ENCODE measurements at places on chromosomes 1 and 21.

DNA sequence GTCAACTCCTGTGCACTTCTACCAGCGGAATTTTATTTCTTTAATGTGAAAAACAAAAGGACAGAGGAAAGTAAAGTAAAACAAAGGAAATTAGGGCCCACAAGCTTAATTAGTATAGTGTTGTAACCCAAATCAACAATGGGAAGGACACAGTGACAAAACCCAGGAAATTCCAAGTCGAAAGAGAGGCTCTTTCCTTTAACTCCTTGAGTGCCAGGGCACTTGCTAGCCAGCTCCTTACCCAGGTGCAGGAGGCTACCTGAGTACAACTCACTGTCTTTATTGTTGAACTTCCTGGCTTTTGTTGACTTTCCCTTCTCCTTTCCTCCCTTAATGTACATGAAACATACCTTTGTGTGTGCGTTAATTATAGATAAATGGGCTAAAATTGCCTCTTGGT, 55.0 kb downstream of the PEX14 start:
- no peak for DNase-seq

DNA sequence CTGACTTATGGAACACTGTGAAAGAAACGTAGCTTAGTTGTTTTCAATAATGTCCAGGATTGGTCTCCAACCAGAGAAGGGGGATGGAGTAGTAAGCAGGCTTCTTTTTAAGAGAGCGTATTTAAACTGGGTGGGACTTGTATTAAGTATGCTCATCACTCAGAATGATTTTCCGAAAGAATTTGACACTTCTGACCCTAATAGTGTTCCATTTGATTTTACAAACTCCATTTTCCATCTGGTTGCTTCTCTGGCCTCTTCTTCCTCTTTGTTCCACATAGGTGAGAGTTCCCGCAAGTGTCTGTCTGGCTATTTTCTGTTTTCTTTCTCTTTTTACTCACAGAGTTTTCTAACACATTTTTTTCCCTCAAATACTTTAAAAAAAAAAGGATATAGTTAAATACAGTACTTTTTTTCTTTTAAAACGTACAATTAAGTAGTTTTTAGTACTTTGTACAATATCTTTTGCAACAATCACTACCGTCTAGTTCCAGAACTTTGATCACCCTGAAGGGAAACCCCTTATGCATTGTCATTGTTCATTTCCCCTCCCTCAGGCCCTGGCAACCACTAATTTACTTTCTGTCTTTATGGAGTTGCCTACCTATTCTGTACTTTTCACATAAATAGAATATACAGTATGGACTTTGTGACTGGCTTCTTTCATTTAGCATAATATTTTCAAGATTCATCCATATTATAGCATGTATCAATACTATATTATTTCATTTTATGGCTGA, 67.0 kb downstream of the RASAL2 start:
- no peak for DNase-seq

- DNase-seq, result peak; percentile 64
Observed at GRCh38 chr1:21568809-21569385, 59.7 kb downstream of the ALPL start.

- DNase-seq, result no peak
Observed at GRCh38 chr1:163427279-163427678, 105.5 kb downstream of the NUF2 start.

DNA sequence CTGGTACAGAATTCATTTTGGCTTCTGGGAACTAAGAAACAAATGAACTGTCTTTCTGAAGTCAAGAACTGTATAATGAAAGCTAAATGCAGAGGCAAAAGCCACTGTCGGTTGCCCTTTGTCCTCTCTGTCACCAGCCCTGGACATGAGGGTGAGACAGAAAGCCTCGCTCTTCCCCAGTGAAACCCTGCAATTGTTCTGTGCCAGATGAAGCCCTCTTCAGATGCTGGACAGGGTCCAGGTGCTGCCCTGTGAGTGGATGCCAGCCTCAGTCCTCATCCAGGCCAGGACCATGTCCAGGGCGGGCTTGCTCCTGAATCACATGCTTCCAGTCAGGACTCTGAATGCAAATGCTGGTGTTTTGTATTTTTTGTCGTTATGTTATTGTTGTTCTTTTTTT, 138.7 kb downstream of the RUNX1 start:
- DNase-seq, result no peak

DNA sequence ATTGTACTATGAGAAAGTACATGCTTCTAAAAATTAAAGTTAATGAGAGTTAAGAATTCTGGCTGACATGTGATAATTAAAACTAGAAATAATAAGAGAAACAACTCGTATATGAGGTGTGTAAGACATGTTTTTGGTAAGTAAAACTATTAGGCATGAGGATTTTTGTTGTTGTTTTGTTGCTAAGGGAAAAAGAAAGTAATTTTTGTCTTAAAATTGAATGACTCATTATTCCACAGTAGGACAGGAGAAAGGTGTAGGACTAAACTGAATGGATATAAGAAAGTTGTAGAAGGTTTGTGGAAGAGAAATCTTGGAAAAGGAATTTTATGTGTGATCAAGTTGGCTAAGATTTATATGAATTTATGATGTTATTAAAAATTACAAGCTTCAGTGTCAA, 54.8 kb downstream of the TBX19 start:
- DNase-seq, result no peak

- DNase-seq, result no peak
Observed at GRCh38 chr1:110673805-110674336, 869 bp downstream of the KCNA3 start.

- DNase-seq, result no peak
Observed at GRCh38 chr1:84961316-84961715, 35.6 kb downstream of the MCOLN2 start.

- peak; percentile 33 for DNase-seq
Observed at GRCh38 chr1:183025782-183026774, 2.9 kb downstream of the LAMC1 start.

GRCh38 chr1:119291611-119292206, 76.9 kb upstream of the HAO2 start:
- peak; percentile 73 for DNase-seq

DNA sequence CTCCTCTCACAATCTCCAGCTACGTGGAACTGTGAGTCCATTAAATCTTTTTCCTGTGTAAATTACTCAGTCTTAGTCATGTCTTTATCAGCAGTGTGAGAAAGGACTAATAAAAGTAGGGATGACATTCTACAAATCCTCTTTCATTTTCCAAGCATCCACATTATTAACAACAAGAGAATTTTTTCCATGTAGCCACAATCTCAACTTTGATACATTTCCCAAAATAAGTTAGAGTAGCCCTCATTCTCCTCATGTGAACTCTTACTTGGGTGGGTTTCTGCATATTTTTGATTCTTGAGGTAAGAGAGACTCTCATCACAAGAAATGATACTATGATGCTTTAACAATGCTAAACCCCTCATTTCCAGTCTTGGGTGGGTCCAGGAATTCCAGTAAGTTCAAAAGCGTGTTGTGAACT, 52.8 kb downstream of the TNFSF18 start:
- DNase-seq, result peak; percentile 75

- no peak for DNase-seq
Observed at GRCh38 chr21:34091032-34091431, 17.7 kb downstream of the MRPS6 start.

DNA sequence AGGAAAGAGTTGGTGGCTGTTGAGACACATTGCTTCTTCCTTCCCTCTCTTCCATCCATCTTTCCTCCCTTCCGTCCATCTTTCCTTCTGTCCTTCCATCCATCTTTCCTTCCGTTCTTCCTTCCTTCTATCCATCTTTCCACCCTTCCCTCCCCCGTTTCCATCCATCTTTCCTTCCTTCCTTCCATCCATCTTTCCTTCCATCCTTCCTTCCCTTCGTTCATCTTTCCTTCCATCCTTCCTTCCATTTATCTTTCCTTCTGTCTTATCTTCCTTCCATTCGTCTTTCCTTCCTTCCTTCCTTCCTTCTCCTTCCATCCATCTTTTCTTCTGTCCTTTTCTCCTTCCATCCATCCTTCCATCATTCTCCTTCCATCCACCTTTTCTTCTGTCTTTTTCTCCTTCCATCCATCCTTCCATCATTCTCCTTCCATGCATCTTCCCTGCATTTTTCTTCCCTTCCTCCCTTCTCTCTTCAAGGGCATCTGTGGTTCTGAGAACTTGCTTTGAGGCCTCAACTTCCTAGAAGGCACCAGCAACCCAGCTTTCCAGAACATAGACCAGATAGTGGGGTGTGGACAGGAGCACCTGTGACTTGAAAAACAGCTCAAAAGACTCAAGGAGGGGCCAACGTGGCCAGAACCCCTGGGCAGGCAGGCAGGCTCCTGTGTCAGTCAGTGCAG, 48.9 kb upstream of the SELENON start:
- no peak for DNase-seq

- DNase-seq, result peak; percentile 93
Observed at GRCh38 chr1:64920941-64921589, 45.3 kb downstream of the JAK1 start.

- no peak for DNase-seq
Observed at GRCh38 chr1:206690516-206690915, 5.8 kb downstream of the MAPKAPK2 start.

GRCh38 chr1:165871311-165872067, 44.1 kb downstream of the UCK2 start:
- DNase-seq, result peak; percentile 60

- DNase-seq, result no peak
Observed at GRCh38 chr21:42794551-42794950, 84.8 kb downstream of the WDR4 start.

GRCh38 chr1:12473596-12474362, 144.2 kb downstream of the DHRS3 start:
- no peak for DNase-seq

DNA sequence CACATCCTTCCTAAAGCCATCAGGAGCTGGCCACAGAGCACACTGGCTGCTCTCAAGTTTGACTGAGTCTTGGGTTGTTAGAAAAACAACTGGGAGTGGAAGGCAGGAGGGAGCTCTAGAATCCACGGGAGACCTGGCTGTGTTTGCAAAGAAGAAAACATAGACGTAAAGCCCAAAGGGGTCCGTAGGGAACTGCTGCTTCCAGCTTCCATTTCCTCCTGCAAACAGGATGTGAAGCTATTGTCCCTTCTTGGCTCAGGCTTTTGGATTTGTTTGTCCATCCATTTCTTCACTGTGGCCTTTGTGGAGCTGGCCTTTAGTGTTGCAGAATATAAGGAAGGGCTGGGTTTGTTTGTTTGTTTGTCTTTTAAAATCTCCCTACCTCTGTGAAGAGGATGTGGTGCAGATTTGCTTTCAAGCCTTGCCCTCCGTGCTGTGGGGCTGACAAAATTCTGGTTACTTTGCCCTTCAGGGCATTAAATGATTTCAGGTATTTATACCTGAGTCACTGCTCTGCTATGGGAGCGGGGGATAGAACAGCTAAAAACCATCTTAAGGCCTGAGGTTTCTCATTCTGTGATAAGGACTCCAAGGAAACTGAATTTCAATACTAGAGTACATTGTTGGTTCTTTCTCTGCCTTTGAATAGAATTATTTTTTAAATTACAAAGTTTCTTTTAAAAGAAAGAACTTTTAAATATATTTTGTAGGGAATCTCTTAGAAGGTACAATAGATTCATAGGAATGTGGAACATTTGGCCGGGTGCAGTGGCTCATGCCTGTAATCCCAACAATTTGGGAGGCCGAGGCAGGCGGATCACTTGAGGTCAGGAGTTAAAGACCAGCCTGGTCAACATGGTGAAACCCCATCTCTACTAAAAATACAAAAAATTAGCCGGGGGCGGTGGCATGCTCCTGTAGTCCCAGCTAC, 74.3 kb downstream of the MPZL1 start:
- no peak for DNase-seq

Measured in fibroblast of skin of back (primary cell).